ENCODE measurements at places on chromosomes 7 and 10.

GRCh38 chr10:119803264-119803663, 69.4 kb downstream of the MCMBP start:
- DNase-seq = no peak

DNA sequence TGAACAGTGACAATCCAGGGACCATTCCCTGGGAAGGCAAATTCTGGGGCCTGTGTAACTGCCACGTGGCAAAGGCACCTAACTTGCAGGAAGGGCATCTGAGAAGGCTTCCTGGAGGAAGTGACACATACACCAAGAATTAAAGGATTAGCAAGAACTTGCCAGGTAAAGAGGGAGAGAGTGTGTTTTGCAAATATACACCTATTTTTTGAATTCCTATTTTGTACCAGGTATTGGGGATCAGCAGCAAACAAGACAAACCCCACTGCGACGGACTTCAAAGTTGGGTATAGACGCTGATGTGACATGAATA, 206.5 kb upstream of the ZMIZ1 start:
- DNase-seq = no peak

GRCh38 chr10:57031346-57031745, 670.3 kb upstream of the ZWINT start:
- DNase-seq = no peak

GRCh38 chr7:2775785-2776184, 68.3 kb downstream of the GNA12 start:
- no peak for DNase-seq

- no peak for DNase-seq
These were observed 567 bp upstream of the EPO start for GRCh38 chr7:100719523-100720278.

- no peak for DNase-seq
These were observed 20.4 kb downstream of the PRKAG2 start for GRCh38 chr7:151856516-151856915.

- DNase-seq = no peak
These were observed 31.1 kb upstream of the ABCA13 start for GRCh38 chr7:48140001-48140681.

DNA sequence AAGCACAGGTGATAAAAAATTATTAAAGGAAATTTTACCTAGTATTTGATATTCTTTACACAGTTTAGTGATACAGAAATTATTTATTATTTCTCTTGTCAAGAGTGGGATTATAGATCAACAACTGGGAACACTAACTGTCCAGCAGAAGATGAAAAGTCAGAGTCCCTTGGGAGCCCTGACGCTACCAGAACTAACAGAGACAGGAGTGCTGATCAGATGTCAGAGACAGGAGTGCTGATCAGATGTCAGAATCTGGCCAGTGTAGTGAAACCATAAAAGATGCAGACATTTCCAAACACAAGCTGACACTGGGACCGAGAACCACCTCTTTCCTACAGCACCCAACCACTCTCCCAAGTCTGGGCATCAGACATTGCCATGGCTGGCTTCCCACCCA, 828.2 kb downstream of the TNS3 start:
- no peak for DNase-seq

- no peak for DNase-seq
These were observed 57.1 kb downstream of the CHRM2 start for GRCh38 chr7:136925556-136925955.

GRCh38 chr7:35648367-35648766, 46.6 kb downstream of the HERPUD2 start:
- no peak for DNase-seq

DNA sequence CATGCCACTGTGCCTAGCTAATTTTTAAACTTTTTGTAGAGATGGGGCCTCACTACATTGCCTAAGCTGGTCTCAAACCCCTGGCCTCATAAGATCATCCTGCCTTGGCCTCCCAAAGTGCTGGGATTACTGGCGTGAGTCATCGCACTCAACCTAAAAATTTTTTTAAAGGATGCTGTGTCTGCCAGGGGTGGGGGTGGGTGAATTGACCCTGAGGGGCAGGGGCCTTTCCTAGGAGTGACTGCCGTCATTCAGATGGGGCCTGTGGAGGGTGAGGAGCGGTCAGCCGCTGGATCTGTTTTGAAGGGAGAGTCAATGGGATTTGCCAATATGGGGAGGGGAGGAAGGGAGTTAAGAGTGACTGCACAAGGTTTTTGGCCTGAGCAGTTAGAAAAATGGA, 89.4 kb downstream of the C10orf105 start:
- no peak for DNase-seq

- DNase-seq = no peak
These were observed 454.5 kb upstream of the ZMIZ1 start for GRCh38 chr10:78614267-78614666.

GRCh38 chr7:27112955-27113949, 10.8 kb upstream of the HOXA2 start:
- no peak for DNase-seq

- no peak for DNase-seq
These were observed 166.6 kb downstream of the KIF20B start for GRCh38 chr10:89867964-89868363.

DNA sequence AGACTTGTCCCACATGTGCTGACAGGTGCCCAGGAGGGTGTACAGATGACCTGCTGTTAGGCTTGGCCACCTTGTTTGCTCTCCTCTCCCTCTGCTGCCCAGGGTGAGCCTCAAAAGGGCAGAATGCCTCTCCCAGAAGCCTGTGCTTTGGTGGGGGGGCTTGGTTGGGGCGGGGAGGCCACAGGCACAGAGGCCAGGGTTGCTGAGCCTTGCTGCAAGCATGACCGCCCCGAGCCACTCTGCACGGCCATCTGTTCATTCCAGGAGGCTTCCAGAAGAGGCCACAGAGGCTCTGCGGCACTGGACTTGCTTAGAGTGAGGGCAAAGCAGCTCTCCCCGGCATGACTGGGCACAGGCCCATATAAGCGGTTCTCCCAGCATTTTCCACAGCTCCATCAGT, 190.8 kb downstream of the GLRX3 start:
- no peak for DNase-seq

DNA sequence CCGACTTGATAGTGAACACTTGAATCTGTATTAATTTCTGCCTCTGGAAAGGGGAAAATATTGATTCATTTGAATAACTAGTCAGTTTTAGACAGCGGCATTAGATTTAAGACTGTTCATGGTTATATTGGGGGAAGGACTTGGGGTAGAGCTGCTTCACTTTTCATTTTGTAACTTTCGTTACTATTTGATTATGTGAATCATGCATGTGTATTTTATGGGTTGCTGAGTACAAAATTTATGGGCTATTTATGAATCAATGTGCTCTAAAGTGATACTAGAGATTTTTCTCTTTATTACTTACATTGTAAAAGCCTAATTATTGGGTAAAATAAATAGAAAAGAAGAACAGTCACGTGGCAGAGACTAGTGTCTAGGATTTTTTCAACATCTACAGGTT, 4.9 kb downstream of the GLUD1 start:
- no peak for DNase-seq

GRCh38 chr10:53166325-53166724, 393.7 kb upstream of the MBL2 start:
- DNase-seq = no peak

DNA sequence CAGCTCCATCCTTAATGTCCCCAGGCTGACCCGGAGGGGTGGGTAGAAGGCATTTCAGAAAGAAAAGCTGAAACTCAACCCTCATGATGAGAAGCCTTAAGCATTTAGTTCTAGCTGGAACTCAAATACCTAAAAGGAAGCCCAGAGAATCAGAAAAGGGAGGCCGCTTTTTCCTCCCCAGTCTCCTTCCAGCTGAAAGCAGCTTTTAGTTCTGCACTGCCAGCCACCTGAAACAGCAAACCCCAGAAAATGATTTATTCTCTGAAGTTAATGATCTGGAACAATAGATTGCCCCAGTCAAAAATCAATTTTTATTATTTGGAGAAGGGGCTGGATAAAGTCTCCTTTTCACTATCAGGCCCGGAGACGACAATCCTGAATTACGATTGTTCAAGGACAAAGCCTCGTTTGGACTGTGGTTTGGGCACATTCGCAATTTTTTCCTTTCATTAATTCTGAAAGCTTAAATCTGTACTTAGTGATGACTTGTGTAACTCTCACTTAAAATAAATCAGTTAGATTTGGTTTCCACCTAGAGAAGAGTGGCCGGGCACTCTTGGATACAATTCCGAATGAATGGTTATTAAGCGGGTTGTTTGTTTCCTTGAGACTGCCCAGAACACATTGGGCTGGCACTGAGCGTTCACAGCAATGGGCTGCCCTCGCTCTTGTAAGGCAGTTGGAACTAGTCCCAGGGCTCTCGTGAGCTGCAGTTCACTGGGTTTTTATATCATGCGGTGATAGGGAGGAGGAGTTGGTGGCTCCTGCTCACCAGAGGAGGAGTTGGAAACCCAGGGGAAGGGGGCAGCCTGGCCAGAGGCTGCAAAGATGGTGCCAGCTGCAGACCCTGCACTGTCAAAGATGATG, 262.2 kb downstream of the CCSER2 start:
- no peak for DNase-seq

DNA sequence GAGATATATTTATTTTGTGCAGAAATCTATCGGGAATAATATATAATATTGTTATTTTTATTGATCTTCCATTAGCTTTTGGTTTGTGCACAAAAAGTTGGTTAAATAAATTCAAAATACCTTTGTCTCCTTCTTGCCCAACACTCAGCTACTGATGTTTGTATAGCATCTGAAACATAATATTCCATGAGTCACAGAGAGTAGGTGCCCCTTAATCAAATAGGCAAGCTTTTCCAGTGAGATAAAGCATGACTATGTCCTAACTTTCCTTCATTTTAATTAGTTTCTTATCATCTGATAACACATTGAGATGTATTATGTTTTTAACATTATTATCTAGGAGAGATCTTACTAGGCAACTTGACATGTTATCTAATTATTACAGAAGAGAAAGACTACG, 432.2 kb downstream of the KIF20B start:
- DNase-seq = no peak

- DNase-seq = no peak
These were observed 52.0 kb downstream of the FAS start for GRCh38 chr10:89042562-89042961.

DNA sequence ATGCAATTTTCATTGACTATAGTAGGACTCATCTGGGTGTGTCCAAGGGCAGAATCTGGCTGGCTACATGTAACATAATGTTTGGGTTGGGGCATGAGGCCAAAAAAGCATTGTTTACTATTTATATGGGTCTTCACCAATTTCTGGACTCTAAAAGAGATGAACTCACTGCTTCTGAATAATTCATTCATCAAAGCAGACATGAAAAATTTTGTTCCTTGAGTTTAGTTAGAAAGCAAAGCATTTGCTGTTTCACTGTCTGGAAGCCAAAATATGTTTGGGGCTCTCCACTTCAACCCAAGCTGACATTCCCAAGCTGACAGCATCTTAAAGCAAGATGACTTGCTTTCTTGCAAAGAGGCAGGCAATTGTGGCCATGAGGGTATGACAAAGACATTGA, 670.6 kb downstream of the SUGCT start:
- DNase-seq = no peak

DNA sequence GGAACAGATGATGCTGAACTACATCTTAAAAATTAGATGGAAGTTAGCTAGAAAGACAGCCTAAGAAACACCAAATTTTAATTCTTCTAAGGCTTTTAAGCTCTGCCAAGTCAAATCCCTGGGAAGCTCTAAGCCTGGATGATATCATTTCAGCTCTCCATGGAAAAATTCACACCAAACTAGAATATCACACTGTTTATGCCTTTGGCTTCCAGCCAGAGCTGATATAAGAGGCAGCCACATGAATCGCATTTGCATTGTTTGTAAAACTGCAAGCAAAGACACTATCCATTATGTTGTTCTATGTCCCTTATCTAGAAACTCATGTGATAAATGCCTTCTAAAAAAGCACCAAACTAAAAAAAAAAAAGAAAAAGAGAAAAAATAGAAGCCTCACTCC, 430.4 kb downstream of the GRID1 start:
- DNase-seq = no peak

DNA sequence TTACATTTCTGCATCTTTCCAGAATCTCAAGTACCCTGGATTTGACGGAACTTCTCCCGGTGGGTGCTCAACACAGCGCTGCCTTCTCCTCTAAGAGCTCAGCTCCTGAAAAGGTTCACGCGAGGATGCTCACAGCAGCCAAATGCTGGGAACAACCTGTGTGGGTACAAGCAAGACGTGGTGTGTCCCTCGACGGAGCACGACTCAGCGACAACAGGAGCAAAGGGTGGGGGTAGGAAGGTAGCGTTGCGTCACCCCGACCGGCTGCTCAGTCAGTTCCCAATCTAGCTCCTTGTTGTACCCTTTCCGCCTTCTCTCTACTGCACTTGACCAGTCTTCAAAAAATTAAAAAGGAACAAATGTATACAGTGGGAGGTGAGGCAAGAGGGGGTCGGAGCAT, 117.3 kb downstream of the PTPRN2 start:
- DNase-seq = no peak

DNA sequence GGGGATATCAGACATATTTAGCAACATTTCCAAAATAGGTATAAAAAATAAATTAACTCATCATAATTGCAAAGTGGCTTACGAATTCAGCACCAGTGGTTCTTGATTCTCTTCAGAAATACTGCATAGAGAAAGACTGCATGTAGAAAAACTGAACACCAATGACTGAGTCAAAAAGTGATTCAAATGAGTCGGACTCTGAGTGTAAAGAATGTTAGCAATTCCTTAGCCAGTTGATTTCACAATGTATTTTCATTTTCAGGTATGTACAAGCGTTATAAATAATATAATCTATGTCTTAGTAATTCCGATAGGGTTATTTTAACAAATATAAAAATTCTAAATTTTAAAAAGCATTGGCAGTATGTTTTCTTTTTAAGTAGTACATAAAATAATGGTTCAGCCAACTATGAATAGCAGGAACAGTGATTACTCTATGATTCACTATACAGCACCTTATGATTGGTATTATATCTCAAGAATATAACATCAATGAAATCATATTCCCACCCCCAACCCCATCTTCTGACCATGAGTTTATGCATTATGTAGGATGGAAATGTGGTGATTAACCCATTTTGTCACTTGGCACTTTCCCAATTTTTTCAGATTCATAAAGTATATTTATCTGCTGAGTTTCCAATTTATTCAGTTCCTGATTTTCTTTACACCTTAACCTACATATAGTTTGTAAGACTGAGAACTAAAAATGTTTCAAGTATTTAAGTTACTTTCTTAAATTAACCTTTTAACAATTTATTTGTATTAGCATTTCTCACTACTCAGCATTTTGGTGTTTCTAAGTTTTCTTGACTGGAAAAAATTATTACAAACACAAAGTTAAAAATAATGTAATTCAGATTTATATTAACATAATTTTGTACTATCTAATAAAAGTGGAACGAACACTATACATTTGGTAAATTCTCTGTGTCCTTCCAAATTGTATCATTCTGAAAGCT, 33.9 kb downstream of the DNAJC1 start:
- DNase-seq = no peak

DNA sequence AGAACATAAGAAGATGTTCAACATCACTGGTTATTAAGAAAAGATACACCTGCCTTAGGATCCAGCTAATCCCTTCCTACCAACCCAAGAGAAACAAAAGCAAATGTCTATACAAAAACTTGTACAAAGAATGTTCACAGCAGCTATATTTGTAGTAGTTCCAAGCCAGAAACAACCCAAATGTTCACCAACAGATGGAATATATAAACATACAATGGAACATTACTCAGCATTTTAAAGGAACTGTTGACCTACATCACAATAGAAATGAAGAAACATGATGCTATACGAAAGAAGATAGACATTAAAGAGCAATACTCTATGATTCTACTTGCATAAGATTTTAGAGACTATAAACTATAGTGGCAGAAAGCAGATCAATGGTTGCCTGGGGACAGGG, 149.4 kb downstream of the ZNF438 start:
- no peak for DNase-seq
